CD4-positive, alpha-beta T cell treated with Interleukin-6 at 100 ng/mL for 8 hours (primary cell): ENCODE measurements at places on chromosomes 5 and 9.

GRCh38 chr5:133485468-133485867 lies 126.9 kb downstream of the FSTL4 start:
- DNase-seq: no peak

- no peak for DNase-seq
Measured at GRCh38 chr5:10372726-10373709, 19.5 kb downstream of the MARCHF6 start.

DNA sequence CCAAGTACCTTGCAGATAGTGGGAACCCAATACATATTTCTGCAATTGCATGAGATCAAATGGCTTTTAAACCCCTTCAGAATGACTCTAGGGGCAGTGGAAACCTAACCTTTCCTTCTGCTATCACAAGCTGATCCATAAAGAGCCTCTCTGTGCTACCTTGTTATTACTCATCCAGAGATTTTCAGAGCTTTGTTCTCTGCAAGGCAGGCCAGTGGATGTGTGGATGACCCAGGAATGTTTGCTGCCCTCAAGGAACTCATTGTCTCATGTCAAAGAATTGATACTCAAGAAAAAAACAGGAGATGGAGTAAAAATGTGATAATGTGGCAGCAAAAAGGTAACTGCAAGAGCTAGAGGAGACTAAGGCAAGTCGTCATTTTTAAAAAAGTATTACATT lies 164.1 kb downstream of the HMHB1 start:
- no peak for DNase-seq

GRCh38 chr9:130995086-130996011 lies 13.6 kb upstream of the LAMC3 start:
- DNase-seq: no peak

GRCh38 chr9:130893341-130894101 lies 3.1 kb downstream of the QRFP start:
- no peak for DNase-seq

DNA sequence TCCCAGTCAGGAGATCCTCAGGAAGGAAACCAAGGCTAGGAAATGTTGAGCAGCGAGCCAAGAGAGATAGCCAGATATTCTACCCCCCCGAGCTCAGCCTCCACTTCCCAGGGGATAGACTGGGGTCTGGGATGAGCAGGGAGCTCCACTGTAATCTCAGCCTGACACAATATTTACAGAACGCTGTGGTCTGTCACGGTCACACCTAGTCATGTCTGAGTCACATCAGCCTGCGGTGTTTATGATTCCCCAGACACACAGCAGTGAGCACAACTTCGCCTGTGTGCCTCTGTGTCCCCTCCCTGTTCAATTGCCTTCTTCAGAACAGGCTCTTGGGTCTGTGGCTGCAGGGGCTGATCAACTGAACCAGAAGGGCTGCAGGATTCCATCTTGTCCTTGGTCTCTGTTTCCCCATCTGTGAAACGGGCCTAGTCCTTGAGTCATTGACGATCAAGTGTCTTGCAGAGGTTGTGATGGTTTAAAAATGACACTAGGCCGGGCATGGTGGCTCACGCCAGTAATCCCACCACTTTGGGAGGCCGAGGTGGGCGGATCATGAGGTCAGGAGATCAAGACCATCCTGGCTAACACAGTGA lies 8.6 kb upstream of the PRRX2 start:
- DNase-seq: no peak

DNA sequence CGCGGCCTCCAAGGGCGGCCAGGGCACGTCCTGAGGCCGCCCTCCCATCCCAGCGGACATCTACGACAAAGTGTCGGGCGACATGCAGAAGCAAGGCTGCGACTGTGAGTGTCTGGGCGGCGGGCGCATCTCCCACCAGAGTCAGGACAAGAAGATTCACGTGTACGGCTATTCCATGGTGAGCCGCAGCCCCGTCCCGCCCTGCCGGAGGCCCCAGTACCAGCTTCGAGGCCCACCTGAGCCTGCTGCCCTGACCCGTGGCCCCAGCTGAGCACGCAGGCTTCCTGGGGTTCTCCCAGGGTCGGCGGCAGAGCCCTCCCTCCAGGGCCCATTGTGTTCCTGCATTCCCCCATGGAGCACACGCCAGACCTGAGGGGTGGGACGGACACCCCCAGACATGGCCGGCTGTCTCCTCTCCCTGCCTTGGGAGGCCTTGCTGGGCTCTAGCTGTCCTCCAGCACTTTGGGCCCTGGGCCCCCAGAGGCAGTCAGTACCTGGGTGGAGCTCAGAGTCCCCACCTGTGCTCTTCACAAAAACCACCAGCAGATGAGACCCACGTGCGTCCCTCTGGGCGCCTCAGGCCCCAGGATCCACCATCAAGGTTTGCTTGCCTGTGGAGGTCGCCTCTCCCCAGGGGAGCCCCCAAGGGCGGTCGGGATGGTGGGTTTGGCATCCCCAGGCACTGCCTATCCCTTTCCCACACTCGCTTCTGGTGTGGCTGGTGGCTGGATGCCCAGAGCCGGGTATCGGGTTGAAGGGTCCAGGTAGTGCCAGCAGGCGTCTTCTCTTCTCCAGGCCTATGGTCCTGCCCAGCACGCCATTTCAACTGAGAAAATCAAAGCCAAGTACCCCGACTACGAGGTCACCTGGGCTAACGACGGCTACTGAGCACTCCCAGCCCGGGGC lies 1.0 kb downstream of the PHPT1 start:
- no peak for DNase-seq

- no peak for DNase-seq
Measured at GRCh38 chr5:128649192-128649591, 111.1 kb upstream of the FBN2 start.

- no peak for DNase-seq
Measured at GRCh38 chr5:72788866-72789505, 27.5 kb upstream of the TNPO1 start.

DNA sequence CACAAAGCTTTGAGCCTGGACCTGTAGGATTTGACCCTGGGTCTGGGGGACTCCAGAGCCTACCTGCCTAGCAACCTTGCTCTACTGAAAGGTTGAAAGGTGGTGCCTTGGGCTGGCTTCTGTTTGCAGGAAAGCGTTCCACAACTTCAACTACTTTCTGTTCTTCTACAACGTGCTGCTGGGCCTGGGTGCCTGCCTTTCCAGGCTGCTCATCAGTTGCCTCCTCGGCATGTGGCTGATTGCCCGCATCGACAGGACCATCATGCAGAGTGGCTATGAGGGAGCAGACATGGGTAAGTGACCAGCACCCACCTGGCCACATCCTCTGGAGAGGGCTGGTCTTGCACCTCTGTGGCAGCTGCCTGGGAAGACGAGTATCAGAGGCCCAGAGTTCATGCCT lies 13.6 kb upstream of the CCDC180 start:
- DNase-seq: no peak

DNA sequence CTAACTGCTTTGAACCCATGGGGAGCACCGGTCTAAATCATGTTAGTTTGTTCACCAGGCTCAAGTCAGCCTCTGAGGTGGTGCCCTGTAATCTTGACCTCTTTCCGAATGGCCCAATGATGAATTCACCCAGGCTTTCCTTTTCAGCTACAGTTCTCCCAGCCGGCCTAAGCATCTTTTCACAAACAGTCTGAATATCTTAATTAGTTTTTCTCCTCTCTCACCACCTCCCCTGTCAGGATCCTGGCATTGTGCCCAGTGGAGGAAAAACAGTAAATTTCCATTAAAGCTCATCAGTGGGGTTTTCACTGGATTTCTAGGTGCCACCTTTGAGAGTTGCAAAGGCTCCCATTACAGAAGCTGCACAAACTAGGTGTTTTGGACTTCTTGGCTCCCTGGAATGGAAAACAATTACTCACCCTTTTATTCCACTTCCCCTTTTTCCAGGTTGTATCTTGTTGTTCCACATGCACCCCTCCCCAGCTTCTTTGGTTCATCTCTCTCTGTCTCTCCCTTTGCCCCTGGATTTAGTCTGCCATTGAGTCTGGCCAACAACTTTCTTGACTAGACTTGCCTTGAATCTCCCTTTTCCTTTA lies 69.4 kb upstream of the ADAMTSL1 start:
- DNase-seq: no peak

DNA sequence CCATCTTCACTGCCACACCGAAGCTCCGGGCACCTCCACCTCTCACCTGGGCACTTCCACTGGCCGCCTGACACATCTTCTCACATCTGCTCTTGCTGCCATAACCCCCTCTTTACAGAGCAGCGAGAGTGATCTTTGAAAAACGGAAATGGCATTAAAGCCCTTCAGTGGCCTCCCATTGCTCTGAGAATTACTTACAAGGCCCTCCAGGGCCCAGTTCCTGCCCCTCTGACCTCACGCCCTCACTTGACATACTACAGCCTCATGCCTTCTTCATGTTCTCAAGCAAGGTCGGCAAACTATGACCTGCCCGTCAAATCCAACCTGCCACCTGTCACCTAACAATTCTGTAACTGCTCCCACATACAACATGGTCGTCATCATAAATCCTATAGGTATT lies 187.3 kb downstream of the NR3C1 start:
- no peak for DNase-seq

GRCh38 chr9:972501-973294 lies 3.8 kb upstream of the DMRT3 start:
- no peak for DNase-seq

GRCh38 chr9:114007991-114008666 lies 70.0 kb downstream of the AMBP start:
- DNase-seq: no peak

DNA sequence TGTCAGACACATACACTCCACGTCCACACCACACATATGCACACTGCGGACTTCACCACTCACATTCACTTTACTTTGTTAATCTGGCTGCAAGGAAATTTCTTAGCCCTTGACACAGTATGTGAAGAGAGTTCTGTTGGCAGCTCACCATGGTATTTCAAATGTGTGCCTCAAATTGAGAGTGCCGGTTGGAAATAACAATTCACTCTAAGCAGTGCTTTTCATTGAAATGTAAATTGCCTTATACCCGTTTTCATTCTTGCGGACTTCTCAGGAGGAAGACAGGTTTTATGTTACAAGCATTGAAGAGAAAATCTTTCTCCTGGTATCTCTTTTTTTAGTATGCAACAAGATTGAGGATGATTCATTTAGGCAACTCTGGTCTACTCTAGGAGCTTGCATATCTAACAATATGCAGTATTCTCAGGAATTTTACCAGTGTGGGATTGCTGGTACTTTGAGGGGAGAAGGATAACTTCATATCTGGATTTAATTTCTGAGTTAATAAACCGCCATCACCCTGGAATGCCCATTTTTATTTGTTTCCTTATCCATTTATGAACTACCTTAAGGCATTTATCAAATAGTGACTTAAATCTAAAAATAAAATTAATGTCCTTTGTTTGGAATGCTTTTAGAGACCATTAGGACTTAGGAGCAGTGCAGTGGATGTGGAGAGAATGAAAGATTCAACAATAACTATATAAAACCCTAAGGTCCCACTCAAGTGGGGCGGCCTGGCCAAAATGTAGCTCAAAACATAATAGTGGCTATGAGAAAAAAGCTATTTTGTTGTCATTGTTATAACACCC lies 87.0 kb downstream of the IQGAP2 start:
- DNase-seq: no peak

DNA sequence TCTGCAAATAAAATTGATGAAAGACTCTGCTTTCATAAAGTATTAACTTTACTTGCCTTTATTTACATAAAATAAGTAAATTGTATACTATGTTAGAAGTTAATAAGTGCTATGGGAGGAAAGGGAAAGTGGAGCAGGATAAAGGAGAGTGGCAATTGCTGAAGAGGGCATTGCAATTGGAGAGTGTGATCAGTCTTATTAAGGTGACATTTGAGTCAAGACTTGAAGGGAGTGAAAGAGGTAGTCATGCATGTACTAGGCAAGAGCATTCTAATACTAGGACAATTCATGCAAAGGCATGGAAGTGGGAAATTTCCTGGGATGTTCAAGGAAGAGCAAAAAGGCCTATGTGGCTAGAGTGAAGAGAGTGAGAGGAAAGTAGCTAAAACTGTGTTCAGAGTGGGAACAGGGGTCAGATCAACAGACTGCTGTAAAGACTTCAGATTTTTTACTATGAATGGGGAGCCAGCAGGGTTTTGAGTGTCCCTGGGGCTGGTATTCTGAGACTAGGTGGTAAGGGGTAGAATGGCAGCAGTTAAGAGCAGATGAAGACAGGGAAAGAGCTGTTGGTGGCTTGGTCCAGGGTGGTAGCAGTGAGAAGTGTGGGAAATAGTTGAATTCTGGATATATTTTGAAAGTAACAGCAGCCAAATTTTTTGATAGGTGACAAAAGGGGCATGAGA lies 182.3 kb upstream of the RIOK2 start:
- no peak for DNase-seq

- no peak for DNase-seq
Measured at GRCh38 chr9:134834957-134835419, 45.6 kb upstream of the FCN2 start.

DNA sequence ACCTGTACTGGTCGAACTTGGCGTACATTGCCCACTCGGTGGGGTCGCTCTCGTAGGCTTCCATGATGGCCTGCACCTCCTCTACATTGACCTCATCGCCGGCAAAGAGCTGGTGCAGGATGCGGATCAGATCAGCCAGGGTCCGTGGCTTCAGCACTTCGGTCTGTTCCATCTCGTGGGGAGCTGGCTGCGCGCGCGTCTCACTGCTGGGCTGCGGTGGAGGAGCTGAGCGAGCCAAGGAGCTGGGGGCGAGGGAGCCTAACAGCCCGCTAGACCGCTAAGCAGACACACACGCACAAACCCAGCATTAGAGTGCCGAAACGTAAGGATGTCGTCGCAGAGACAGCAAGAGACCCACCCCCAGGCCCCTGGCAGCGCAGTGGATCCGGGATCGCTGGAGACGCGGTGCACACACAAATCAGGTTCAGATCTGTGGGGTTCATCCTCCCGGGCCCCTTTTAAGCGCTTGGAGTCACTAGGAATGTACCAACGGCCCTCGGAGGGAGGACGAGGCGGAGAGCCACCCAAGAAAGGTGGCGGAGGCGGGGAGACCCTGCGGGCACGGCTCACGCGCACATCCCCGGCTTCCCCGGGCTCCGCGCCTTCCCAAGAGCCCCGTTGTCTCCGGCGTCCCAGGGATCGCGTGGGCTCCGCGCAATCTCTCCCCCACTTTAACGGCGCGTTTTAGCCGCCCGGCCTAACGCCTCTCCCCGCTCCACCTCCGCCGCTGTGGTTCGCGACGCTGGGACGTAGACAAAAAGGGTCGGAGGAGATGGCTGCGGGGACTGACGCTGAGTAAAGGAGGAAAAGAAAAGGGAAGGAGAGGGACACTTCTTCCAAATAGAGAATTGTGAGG lies at the start of gene CDO1:
Gene CDO1, minus strand, starts transcription at position 434 of the 856 bp plus-strand sequence. Its CDS starts 262 bp downstream, at position 172.
- no peak for DNase-seq

DNA sequence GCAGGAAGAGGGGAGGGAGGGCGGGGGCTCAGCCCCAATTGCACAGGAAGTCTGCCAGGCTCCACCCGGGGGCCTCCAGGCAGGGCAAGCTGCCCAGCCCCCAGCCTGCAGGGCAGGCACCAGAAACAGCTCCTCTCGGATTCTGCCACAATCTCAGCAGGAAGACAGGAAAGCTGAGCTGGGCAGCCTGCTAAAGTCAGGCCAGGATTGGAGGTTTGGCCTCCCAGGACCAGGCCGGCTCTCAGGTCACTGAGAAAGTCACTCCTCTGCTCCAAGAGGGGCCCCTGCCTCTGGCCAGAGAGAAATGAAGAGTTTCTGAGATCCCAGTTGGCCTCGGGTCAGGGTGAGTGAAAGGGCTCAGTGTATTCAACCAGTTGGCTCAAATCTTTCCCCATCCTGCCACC lies 54.6 kb upstream of the STXBP1 start:
- peak; percentile 39 for DNase-seq

- DNase-seq: no peak
Measured at GRCh38 chr9:137456864-137457405, 2.2 kb downstream of the NSMF start.

- DNase-seq: no peak
Measured at GRCh38 chr5:116626272-116626723, 51.7 kb upstream of the SEMA6A start.

- DNase-seq: no peak
Measured at GRCh38 chr9:105757496-105758251, 63.3 kb downstream of the TMEM38B start.

GRCh38 chr5:127758766-127759283 lies 55.6 kb downstream of the CCDC192 start:
- DNase-seq: no peak
